ENCODE measurements at places on chromosomes 13 and 19.

DNA sequence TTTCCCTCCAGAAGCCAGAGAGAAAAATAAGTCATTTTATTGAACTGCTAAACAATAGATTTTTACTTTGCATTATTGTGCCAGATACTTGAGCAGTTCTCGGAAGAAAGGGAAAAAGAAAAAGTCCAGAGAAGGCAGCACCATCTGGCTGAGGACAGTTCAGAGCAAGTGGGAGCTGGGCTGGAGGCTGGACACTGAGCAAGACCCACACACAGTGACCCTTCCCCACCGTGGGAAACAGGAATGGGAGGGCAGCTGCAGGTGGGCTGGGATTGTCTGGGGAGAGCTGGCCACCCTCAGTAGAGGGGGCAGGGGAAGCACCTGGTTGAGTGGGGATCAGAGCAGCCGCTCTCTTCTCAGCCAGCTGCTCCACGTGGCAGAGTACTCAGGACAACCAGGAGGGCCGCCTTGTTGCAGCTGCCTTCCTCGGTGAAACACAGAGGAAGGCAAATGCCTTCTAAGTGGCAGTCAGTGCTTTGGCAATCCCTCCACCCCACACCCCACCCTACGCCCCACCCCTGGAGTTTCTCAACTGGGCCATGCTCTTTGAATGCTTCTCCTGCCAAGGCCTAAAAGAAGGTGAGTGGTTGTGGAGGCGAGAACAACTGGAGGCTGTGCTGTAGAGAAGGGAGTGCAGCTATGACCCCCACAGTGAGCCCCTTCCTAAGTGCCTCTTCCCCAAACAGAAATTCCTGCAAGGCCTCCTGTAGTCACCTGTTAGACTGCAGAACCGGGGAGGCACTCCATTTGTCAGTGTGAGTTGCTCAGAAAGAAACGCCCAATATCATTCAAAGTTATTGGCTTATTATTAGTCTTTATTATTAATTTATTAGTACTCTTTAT is 179.3 kb downstream of the ZIC5 start:
- DNase-seq, result no peak

- DNase-seq, result no peak
These were observed 486 bp upstream of the ZNF805 start for GRCh38 chr19:57239982-57240310.

DNA sequence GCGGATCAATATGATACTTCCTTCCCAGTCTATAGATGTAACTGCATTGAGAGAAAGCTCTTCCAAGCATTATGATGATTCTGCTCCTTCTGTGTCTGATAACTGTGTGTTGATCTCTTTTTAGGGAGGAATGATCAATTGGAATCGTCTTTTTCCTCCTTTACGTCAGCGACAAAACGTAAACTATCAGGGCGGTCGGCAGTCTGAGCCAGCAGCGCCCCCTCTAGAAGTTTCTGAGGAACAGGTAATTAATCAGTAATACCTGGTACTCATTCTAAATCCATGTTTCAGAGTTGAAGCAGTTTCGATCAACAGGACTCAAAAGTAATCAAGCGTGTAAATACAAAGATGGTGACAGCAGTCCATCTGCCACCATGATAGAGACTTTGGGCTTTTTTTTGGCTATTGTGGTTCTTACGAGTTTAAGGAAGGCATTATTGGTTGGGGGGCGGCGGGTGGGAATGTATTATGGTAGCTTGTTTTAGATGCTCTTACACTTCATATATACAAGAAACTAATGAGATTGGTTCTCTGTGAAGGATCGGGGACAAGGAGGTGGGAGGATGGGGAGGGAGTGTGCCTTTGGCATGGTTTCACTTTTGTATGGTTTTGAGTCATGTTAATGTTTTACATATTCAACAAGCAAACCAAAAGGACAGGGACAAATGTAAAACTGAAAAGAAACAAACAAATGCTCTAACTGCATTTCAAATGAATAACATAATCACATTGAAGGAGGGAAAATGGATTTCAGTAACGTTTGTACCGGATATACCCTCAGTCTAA is 60.7 kb upstream of the GPR183 start:
- no peak for DNase-seq

GRCh38 chr13:94705081-94706030 is 7.0 kb downstream of the SOX21 start:
- DNase-seq, result no peak

DNA sequence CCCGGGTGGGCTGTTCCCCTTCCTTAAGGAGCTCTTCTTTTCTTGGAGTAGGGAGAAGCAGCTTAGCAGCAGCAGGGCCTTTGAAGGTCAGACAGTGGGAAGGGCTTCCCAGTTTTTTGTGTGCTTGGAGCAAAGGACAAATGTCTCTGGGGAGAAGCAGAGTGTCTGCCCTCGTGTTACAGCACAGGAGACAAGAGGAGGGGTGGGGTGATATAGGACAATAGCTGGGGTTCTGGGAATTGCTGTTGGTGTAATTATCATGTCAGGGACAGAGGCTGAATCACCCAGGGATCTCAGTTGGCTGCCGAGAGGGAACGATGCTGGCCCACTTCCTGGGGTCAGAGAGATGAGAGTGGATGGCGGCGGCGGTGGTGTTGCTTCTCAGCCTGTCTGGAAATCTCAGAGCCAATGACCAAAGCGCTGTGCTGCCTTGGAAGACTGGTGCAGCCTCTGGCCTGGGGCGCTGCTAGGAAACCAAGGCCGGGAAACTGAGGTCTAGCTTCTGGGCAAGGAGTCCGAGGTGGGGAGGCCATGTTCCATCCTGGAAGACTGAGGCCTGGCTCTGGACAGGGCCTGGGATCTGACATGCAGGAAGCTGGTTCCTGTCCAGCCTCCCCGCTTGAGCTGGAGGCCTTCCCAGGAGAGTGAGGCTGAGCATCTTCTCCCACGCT is 1.2 kb downstream of the INAFM1 start:
- DNase-seq, result no peak

DNA sequence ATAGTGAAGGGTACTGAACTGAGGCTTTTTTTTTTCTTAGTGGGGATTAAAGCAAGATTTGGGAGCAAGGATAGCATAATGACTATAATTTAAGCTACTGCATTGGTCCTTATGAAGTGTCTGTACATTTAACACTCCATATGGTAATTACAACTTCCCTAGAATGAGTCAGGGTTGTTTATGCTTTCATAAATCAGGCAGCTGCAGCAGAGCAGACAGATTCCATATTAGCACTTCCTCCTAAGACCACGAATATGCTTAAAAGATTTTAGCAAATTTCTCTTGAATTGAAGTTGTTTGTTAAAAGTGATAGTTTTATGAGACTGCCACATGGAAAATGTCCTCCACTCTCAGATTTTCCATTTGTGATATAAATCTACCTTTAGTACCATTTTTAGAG is 401.1 kb upstream of the SPRY2 start:
- DNase-seq, result no peak

DNA sequence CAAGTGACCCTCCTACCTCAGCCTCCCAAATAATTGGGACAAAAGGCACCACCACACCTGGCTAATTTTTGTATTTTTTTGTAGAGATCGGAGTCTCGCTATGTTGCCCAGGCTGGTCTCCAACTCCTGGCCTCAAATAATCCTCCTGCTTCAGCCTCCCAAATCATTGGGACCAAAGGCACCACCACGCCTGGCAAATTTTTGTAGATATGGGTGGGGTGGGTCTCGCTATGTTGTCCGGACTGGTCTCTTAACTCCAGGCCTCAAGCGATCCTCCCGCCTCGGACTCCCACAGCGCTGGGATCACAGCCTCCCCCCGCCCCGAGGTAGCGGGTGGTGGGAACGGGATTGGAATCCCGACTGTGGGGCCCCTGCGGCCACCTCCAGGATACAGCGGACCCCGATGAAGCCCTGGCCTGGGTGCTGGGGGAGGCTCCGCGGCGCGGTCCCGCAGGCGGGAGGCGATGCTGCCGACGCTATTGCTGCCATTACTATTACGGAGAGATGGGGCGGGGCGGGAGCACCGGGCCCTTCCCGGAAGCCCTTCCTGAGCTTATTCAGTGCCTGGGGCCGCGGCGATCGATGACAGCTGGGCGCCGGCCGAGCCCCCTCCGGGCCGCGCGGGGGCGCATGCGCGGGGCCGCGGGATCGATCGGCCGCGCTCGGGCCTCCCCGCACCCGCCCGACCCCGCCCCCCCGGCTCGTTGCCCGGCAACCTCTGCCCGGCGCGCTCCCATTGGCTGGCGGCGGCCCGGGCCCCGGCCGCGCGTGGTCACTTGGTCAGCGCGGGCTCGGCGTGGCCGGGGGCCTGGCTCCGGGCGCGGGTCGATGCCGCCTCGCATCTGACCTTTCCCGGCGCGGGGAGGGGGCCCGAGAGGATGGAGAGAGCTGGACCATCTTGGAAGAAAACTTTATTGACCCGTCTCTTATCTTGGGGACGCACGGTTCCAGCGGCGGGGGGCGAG is 27.9 kb upstream of the ONECUT3 start:
- no peak for DNase-seq

- DNase-seq, result no peak
These were observed at the start of gene DCT for GRCh38 chr13:94479616-94480015. Gene DCT, minus strand, starts transcription at chr13:94479682. Its CDS starts 427 bp downstream, at chr13:94479255.

- DNase-seq, result no peak
These were observed 8.2 kb downstream of the FXYD5 start for GRCh38 chr19:35162471-35163326.

DNA sequence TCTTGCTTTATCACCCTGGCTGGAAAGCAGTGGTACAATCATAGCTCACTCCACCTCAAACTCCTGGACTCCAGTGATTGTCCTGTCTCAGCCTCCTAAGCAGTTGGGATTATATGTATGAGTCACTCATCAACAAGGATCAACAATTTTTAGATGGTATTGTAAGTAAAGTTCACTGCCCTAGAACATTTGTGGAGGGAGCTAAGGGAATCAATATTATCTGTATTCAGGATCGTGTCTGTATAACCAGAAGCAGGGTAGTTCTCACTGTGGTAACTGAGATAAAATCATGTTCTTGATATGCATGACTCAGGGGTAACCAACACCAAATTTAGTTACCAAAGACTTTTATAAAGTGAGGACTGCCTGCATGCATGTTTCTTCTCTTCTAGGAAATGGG is 27.0 kb downstream of the ZMYM5 start:
- DNase-seq, result no peak

GRCh38 chr13:68056816-68057710 is 826.9 kb upstream of the PCDH9 start:
- no peak for DNase-seq

DNA sequence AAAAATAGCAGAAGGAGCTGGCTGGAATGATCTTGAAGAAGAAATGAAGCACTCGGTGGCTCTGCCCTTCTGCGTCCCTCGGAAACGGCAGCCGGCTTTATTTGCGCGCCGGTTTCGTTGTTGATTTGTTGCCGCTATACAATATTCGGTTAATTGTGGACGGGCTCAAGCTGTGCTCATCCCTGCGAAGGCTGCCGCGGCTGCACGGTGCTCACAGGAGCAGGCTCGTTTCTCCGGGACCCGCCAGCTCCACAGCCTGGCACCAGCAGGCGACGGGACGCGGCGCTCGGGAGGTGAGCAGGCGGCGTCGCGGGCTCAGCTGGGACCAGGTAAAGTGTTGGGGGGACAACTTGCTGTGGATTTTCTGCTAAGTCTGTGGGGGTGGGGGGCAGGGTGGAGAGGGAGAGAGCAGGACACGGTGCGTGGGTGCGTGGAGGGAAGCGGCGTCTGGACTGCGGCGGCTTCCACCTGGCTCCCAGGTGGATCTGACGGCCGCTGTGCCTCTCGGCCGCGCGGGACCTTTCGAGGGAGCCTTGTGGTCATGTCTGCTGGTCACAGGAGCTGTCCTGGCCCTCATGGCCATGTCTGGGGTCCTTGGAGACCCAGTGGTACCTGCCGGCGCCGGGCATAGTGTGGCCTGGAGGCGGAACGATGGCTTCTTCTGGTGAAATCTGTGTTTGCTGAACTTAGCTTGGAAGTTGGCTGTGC is 90.9 kb downstream of the TEX29 start:
- DNase-seq, result no peak
